AG09319 (cell line): ENCODE measurements at places on chromosomes 5 and 9.
A peak's percentile ranks its signal among the peaks of the same experiment; 100 is the strongest.

DNA sequence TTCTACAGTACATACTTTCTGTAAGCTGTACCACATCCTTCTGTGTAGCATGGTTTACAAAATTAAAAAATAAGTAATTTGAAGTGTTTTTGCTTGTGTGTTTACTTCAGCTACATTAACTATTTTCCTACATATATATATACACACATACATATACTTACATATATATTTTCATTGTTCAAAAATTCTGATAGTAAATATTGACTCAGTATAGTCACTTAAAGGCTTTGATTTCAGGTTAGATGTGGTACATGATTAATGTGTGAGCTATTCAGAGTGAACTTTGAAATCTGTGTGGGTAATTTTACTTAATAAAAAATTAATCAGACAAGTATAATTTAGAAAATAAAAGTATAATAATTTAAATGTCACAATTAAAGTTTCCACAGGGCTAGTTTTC, 306.7 kb upstream of the CDH18 start:
- no peak for DNase-seq

DNA sequence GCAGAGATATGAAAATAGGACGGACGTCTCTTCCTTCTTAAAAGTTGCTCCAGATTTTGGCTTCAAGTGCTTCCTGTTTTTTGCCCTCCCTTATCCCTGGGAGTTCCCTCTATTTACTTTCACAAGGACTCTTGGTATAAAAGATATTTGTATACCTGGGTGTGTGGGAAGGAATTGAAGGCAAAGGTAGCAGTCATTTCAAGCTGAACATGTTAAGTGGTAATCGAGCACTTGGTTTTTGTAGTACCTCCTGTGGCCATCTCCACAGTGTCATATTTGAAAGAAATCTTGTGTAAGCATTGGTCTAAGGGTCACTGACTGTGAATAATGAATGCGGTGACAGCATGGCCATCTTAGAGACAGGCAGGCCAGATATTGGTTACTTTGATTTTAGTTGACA, 593.6 kb downstream of the MTRR start:
- no peak for DNase-seq

DNA sequence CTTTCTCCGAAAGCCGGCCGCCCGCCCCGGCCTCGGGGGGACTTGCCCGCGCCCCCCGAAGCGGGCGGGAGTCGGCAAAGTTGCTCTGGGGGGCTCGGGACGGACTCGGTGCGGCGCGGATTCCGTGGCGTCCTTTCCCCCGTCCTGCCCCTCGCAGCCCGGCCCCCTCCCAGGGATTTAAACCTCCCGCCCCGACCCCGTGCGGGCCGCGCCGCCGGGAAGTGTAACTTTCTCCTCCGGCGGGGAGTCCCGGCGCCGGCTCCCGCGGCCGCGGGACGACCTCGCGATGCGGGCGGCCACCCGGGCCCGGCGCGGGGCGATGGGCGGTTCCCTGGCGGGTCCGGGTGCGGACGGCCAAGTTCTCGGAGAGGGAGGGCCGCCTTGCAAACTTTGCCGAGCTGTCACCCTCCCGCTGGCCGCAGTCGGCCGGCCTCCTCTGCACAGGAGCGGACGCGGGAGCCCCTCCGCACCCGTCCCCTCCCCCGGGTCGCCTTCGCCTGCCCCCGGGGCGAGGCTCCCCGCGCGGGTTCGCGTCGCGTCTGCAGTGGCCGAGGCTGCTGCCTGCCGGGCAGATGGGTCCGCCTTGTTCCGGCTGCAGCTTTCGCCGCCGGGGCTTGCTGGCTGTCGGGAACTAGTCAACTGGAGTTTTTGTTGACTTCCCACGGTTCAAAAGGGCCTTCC, 732 bp downstream of the PBX3 start:
- DNase-seq, result no peak

DNA sequence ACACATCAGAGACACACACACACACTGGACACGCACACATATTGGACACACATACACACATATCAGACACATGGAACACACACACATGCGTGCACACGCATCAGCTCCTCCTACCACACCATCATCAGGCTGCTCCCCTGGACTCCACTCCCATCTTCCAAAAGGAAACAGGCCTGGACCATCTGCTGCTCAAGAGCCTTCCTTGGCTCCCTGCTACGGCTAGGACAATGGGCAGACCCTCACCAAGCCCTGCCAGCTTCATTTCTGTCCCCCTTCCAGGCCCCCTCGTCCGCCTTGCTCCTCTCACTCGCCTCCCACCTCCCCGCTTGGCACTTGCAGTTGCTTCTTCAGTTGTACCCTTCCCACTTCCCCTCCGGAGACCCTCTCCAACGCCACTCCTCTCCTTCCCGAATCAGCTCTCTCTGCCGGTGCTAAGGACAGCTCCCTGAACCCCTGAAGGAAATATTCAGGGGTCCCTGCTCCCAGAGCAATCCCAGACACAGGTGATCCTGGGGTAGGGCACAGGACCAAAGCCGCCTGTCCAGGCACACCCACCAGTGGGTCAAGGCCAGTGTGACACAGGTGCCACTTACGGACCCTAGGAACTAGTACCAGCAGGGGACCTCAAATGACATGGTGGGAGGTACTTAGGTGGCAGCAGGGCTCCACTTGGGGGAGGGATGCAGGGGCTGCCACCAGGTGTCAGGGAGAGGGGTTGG, 12.1 kb upstream of the LAMC3 start:
- no peak for DNase-seq

GRCh38 chr9:125750627-125751011, 3.4 kb downstream of the PBX3 start:
- no peak for DNase-seq

DNA sequence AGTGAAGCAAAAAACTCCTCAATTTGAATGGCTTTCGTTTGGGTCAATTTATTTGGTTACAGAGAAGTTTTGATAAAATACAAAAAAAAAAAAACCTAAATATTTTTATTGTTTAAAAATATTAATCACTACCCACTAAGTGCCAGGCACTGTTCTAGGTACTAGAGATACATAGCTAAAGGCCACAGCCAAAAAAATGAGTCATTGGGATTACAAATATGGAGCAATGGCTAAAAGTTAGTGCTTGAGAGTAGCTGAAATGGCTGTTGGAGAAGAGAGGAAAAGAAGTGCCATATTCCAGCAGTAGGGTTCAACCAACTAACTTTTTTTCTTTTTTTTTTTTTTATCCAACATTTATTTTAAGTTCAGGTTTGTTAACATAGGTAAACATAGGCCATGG, 130.1 kb upstream of the PTGER4 start:
- DNase-seq, result no peak

GRCh38 chr9:112615584-112616266, 102.2 kb downstream of the INIP start:
- no peak for DNase-seq

DNA sequence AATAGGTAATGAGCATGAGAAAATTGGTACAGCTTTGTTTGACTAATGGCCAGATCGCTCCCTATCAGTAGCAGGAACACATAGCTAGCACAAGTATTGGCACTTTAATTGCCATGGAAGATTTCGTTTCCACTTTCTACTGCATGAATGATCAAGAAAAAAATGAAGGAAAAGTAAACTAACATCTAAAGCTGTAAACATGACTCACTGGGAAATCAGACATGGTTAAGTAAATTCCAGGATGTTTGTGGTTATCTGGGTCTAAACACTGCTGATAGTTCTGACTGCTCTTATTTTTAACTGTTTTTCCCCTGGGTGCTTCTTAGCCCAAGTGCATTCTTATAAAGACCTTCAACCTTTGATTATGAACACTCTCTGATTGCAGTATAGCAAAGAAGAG, 388.9 kb downstream of the NR2F1-AS1 start:
- peak; percentile 72 for DNase-seq

DNA sequence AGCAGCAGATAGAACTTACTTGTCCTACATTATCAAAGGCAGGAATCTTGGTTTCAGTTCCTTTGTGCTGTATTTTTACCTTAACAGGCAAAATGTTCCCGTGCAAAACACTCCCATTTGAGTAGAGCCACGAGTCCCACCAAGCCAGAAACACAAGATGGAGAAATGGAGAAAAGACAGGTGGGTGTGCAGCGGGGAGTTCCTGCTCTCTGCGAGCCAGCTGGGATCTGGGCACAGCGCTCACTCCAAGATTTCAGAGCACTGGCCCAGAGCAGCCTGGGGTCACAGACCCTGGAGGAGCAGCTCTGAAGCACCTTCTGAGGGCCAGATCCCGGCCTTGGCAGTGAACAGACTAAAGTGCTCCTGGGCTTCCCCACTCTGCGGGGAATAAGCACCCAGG, 2.9 kb downstream of the UCK1 start:
- DNase-seq, result no peak

- no peak for DNase-seq
These were observed 3.9 kb upstream of the DAB2 start for GRCh38 chr5:39428640-39429039.

DNA sequence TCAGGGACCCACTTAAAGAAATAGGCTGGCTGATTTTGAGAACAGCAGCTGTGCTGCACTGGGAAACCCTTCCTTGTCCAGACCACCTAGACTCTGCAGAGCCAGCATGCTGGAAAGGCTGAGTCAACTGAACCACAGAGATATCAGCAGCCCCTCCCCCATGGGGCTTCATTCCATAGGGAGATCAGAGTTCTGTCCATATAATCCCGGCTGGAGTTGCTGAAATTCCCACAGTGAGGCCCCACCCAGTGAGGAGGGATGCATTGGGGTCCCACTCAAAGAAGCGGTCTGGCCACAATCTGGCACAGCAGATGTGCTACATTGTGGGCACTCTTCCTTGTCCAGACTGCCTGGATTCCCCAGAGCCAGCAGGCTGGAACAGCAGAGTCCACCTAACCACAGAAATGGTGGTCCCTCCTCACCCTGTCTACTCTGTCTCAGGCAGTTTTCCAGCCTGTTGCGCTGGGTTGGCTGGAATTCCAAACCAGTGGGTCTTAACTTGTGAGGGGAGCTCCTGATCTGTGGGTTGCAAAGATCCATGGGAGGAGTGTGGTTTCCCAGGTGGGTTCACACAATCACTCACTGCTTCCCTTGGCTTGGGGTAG, 127.1 kb downstream of the RNF180 start:
- no peak for DNase-seq

DNA sequence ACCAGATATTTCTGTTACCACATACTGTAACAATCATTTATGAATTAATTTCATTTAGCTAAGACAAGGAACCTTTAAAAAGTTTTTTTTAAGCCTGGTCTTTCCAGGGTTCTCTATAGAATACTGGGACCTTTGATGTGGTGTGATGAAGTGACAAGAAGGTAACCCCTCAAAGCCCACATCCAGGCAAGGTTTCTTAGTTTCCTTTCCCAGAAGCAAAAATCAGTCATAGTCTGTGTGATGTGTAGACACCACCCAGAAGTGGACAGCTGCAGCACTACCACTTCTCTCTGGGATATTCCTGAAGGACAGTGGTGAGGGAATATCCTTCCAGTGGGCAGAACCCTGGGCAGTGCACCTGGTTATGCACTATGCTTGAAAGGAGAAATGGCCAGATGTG, 115.6 kb downstream of the TTC39B start:
- DNase-seq, result no peak

- no peak for DNase-seq
These were observed 45.4 kb downstream of the PPP2R2B start for GRCh38 chr5:146832985-146833732.

- DNase-seq, result no peak
These were observed 329.4 kb downstream of the ARHGEF28 start for GRCh38 chr5:73955271-73955846.

- no peak for DNase-seq
These were observed 122.2 kb downstream of the C9orf50 start for GRCh38 chr9:129498451-129499384.

DNA sequence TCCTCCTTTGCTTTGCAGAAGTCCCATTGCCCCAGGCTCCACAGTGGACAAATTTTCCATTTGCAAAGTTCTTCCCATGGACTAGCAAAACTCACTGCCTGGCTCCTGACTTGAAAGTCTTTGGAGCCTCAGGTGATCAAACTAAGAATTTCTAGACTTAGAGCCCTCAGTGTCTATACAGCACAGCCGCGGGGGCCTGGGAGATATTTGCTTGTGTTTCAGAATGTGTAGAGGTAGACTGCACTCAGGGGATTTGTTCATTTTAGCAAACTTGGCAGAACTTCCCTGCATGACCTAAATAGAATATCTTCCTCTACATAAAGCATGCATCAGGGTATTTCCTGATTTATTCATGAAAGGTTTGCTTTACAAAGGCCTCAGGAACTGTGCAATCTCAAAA, 384.2 kb upstream of the ZNF462 start:
- no peak for DNase-seq

- no peak for DNase-seq
These were observed 17.5 kb downstream of the RAI14 start for GRCh38 chr5:34673463-34674125.

- no peak for DNase-seq
These were observed 2.4 kb downstream of the GBA2 start for GRCh38 chr9:35746583-35746982.

DNA sequence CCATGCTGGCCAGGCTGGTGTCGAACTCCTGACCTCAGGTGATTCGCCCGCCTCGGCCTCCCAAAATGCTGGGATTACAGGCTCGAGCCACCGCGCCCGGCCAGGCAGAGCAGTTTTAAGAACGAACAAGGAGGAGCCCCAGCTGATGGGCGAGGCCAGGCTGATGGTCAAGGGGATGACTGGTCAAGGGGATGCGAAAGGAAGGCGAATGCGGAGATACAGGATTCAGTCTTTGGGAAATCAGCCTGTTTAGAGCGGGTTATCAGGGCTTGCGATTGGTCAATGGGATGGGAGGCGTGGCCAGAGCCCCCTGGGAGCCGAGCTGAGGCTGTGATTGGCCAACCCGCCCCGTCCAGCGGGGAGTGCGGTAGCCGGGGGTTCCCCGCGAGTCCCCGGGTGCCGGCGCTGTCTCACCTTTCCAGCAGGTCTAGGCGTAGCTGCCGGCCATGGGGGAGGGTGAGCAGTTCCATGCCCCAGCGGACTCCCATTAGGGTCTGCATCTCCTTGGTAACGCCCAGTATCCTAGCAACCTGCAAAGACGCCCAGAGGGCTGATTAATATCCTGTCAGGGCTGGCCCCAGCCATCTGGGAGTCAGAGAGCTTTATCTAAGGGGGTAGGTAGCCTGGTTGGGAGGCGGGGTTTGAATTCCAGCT, 7.5 kb upstream of the TOR2A start:
- DNase-seq, result peak; percentile 23

- no peak for DNase-seq
These were observed 33.9 kb downstream of the SH3TC2 start for GRCh38 chr5:149028984-149029383.

GRCh38 chr5:128154943-128155342, 71.4 kb downstream of the SLC12A2 start:
- DNase-seq, result peak; percentile 8

DNA sequence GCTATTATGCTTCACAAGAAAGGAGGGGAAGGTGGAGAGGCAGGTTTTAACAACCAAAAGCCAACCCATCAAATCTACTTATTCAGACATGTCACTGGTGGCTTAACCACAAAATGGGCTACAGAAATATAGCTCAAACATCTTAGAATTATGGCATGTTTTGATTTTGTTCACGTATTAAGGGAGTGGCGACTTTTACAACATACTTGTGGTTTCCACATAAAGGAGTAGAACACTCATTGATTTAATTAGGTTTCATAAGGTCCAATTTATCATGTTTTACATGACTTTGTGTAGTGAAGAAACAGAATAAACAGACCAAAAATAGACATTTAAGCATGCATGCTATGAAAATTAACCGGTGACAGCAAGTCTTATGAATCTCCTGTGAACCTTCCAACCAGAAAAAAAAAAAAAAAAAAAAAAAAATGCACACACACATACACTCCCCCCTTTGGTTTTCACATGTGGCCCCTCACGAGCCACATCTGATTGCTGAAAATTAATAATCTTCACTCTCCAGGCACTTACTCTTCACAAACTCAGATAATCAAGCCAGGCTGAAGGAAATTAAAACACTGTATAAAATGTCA, 5.4 kb downstream of the ZNF608 start:
- peak; percentile 67 for DNase-seq
